ENCODE measurements at places on chromosomes 16 and 17.

DNA sequence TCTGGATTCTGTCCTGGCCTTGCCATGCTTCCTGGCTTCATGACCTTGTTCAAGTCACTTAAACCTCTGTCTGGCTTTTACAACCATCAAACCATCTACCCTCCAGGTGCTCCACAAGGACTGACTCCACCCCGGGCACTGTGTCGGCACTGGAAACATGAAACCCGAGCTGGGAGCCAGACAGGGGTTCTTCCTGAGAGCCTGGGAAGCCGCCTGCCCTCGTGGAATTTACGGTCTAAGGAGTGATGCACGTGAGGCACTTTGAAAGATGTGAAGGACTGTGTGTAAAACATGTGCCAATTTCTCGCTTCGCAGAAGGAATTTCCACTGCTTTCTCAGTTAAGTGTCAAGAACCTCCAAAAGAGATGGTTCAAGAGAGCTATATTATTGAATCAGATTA lies 11.6 kb downstream of the CDK5R1 start:
- no peak for DNase-seq

GRCh38 chr16:10405386-10405939 lies 19.6 kb downstream of the ATF7IP2 start:
- no peak for DNase-seq

GRCh38 chr16:27406511-27407128 lies 4.6 kb downstream of the IL21R start:
- no peak for DNase-seq

- DNase-seq: no peak
These were observed 198.3 kb upstream of the KCNJ16 start for GRCh38 chr17:69876757-69877156.

DNA sequence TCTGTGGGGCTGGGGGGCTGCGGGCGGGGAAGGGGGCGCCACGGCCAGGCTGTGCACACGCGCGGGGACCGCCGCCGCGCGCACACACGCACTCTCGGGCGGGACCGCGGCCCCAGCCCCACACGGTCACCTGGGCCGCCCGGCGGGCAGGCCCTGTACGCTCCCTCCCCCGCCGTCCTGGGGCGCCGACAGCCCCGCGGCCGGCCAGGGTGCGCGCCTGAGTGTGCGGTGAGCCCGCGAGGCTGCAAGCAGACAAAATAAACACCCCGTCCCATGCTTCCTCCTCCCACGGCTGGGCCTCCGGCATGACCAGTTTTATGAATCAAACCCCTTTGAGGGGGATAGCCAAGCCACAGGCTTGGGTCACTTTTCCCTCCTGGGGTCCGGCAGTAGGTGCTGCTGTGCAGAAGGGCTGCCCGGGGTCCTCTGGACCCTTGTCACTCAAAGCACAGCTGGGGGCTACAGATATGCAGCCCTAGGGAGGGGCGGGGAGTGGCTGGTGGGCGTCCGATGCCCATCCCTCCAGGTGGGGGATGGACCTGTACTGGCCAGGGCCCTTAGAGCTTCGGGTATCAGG lies 441 bp downstream of the VASN start:
- no peak for DNase-seq

- no peak for DNase-seq
These were observed 59.0 kb downstream of the ARHGAP17 start for GRCh38 chr16:24955975-24956731.

- peak; percentile 11 for DNase-seq
These were observed 668 bp downstream of the USP36 start for GRCh38 chr17:78839762-78840529.

GRCh38 chr16:30368122-30368791 lies 2.0 kb downstream of the TBC1D10B start:
- no peak for DNase-seq

DNA sequence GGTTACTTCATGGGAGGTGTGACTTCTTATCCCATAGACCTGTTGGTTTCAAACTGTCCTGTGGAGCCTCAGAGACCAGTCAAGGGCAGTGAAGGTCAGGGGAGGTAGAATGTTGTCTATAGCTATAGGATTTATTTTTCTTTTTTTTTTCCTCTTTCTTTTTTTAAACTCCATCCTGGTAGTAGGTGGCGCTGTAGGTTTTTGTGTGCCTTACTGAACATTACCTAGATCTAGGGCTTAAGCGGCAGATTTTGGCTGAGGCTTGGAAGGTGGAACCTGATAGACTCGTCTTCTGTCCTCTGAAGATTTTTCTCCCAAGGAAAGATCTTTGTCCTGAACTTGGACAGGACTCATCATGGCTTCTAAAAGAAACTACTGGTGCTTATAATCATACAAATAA lies 8.2 kb upstream of the LASP1NB start:
- DNase-seq: no peak

- DNase-seq: no peak
These were observed 5.3 kb downstream of the BEAN1 start for GRCh38 chr16:66432429-66432828.

DNA sequence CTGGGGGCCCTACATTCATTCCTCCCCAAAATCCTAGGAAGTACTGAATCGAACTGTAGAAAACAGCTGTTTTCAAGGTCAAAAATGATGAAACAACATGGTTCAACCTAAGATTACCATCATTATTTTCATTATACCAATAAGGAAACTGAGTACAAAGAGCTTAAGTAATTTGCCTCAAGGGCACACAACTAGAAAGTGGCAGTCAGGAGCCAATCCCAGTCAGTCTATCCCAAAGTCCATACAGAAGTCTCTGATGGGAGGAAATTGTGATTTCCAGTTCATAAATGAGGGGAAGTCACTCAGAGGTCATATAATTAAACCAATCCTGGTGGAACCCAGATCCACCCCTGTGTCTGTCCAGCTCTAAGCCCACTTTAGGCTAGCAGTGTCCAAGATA lies 8.4 kb downstream of the LPO start:
- DNase-seq: no peak

GRCh38 chr16:15966420-15966819 lies 17.0 kb downstream of the ABCC1 start:
- DNase-seq: no peak

- DNase-seq: no peak
These were observed 311.5 kb upstream of the KCNJ16 start for GRCh38 chr17:69763503-69763902.

Measured in activated T-helper 1 cell treated with anti-CD3 and anti-CD28 coated beads, Interleukin-2, amount 50 U/mL, for 16 hours (primary cell).